ENCODE measurements at places on chromosomes 7 and 10.

DNA sequence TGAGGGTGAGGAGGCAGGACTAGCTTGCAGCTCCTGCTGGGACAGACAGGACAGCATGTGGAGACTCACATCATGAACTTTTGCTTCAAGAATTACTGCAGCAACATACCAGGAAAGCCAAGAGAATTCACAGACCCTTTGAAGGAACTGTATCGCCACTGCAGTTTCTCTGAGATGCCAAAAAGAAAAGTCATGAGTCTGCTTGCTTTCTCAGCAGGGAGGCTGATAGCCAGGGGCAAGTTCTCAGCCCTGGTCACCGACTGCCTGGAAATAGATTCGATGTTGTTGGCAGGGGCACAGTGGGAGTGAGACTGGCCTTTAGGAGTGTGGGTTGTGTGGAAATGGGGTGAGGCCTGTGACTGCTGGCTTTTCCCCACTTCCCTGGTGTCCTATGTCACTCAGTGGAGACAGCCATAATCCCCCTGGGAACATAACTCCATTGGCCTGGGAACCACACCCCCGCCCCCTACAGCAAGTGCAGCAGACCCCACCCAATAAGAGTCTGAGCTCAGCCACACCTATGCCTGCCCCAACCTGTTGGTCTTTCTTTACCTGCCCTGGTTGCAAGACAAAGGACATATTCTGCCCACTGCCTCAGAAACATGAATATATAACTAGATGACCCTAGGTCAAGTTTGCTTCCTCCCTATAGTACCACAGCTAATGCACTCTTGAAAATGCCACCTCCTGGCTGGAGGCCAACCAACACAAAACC is 1.6 kb upstream of the SAMD9 start:
- DNase-seq = no peak

- DNase-seq = no peak
Measured at GRCh38 chr7:78052112-78052511, 253.5 kb downstream of the PHTF2 start.

GRCh38 chr10:16401416-16401815 is 35.4 kb upstream of the PTER start:
- DNase-seq = no peak

DNA sequence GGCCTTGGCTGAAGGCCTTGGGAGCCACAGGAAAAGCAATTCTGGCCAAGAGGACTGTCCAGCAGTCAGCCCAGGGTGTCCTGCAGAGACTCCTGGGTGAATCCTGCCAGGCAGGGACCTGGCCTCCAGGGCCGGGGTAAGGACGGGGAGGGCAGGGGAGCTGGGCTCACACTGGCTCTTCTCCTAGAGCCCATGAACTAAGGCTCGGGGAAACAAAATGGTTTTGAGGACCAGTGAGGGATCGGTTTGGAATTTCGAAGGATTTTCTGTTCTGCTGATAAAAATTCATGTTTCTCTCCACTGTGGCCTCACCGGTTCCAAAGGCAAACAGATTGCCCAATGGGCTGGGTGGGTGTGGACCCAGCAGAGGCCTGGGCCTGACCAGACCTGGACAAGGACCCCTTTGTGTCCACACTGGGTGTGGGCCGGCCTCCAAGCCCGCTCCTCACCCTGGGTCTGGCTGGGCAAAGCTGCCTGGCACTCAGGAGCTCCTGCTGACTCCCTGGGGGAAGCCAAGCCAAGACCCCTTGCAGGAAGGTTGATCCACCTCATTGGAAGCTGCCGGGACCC is 27.3 kb downstream of the FAM20C start:
- no peak for DNase-seq

GRCh38 chr10:84588426-84588825 is 260.0 kb downstream of the CCSER2 start:
- DNase-seq = no peak

GRCh38 chr7:123746931-123747488 is 1.8 kb downstream of the WASL start:
- no peak for DNase-seq

DNA sequence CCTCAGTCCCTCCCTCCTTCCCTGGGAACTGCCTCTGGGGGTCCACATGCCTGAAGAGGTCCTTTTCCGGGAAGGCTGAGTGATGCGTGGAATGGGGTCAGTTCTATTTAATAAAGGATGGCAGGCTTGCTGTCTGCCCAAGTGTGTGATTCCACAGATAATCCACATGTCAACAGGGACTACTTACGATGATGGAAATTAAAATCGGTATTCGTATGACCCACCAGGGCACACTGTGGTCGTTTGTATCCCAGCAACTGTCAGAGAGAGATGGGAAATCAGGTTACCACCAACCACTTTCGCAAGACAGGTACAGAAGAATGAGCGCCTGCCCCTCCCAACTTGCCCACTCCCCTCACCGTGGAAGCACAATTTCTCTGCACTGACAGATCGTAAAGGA is 110.3 kb downstream of the VIPR2 start:
- no peak for DNase-seq

DNA sequence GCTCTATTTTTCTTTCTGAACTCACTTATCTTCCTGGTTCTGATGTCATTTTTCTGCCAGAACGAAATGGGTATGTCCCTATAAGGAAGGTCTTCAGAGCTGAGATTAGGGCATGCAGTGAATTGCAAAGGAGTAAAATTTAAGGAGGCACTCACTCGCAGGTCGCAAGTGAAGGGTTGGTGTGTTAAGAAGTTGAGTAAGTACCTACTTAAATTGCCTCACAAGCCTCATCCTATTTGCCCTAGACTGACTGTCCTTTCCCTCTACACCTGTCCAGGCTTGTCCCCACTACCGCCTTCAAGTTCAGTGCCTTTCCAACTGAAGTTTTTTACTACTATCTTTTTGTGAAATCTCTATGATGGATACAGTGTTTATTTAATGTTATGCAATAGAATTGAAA is 191.5 kb downstream of the AHR start:
- DNase-seq = no peak
